ENCODE measurements at places on chromosomes 6 and 20. TPM values are rescaled to one million over a fixed set of nuclear protein-coding genes. Genes with fewer than 3 reads are reported as not detected.

The CCN5 gene
- 20.7 TPM for polyA plus RNA-seq

The BMP2 gene
- polyA plus RNA-seq = 10.5 TPM

The TNNC2 gene
- 3.0 TPM for polyA plus RNA-seq

The MYBL2 gene
- 5.5 TPM for polyA plus RNA-seq

The SGK2 gene
- 12.0 TPM for polyA plus RNA-seq

The CRISP3 gene
- polyA plus RNA-seq = not detected

The C20orf204 gene
- 0.56 TPM for polyA plus RNA-seq

The VGLL2 gene
- not detected for polyA plus RNA-seq

The TREM1 gene
- 12.9 TPM for polyA plus RNA-seq

The BHLHE23 gene
- polyA plus RNA-seq = not detected

The RHAG gene
- 0.04 TPM for polyA plus RNA-seq

The SLC17A1 gene
- polyA plus RNA-seq = not detected

The CSNK2B gene
- 172 TPM for polyA plus RNA-seq

The SOX18 gene
- 53.5 TPM for polyA plus RNA-seq

The BTBD9 gene
- polyA plus RNA-seq = 2.5 TPM

The LY6G6C gene
- not detected for polyA plus RNA-seq

The ELOVL4 gene
- 0.25 TPM for polyA plus RNA-seq

Data from adipose tissue (tissue), 3 donors.